Stimulated activated CD8-positive, alpha-beta memory T cell treated with anti-CD3 and anti-CD28 coated beads, Interleukin-4, amount 100 ng/mL, for 1 hour (primary cell): ENCODE measurements at places on chromosomes 5 and 9.

- no peak for DNase-seq
These were observed 185.0 kb downstream of the GAPVD1 start for GRCh38 chr9:125446561-125447094.

DNA sequence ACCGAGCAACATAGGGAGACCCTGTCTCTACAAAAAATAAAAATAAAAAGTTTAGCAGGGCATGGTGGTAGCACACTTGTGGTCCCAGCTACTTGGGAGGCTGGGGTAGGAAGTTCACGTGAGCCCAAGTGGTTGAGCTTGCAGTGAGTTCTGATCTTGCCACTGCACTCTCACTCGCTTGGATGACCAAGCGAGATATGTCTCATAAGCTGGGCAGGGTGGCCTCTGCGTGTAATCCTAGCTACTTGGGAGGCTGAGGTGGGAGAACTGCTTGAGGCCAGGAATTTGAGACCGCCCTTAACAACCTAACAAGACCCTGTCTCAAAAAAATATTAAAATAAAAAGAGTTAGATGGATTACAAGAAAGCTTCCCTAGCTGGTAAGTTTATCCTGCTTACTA is 32.5 kb downstream of the RASA1 start:
- DNase-seq = no peak

GRCh38 chr9:113542006-113542405 is 78.5 kb downstream of the RGS3 start:
- DNase-seq = no peak

- no peak for DNase-seq
These were observed 398.4 kb downstream of the MED10 start for GRCh38 chr5:5979761-5980537.

DNA sequence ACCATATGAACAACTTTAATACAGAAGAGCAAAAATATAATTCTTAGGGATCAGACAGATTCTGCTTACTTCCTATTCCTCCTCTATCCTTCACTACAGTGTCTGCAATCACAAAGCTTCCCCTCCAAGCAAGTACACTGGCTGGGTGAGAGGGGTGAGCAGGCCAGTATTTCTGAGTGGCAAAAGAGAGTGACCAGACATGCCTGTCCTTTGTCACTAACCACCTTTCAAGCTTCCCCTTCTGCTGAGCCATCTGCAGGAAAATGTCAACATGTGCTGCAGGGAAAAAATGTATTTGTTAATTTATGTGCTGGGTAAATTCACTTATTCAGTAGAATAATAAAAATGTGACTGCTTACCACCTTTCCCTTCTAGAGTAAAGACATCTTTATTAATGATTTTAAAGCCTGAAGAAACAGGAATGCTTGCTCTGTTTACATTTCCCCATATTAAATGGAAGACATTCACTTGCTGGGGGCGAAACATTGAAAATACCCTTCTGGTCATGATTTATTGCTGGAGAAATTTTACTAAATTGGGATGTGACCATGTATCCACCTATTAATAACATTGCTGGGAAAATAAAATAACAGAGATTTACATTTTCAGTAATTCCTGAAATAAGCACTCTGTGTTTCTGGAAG is 84.9 kb downstream of the SPOCK1 start:
- DNase-seq = no peak

DNA sequence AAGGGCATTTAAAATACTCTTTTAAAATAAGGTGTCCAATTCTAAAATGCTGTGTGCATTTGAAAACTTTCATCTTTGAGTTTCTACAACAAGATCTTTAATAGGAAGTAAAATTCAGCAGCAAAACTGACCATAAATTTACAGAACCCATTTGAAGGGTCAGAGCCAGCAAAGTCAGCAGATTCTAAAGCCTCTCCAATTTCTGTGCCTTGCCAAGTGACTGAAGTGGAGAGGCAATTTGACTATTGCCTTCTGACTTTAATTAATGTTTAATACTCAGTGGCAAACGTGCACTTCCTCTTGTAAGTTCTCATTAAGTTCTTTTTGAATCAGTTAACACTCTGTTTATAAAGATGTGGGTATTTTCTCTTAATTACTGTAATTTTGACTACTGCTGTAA is 155.2 kb downstream of the BAAT start:
- DNase-seq = no peak

DNA sequence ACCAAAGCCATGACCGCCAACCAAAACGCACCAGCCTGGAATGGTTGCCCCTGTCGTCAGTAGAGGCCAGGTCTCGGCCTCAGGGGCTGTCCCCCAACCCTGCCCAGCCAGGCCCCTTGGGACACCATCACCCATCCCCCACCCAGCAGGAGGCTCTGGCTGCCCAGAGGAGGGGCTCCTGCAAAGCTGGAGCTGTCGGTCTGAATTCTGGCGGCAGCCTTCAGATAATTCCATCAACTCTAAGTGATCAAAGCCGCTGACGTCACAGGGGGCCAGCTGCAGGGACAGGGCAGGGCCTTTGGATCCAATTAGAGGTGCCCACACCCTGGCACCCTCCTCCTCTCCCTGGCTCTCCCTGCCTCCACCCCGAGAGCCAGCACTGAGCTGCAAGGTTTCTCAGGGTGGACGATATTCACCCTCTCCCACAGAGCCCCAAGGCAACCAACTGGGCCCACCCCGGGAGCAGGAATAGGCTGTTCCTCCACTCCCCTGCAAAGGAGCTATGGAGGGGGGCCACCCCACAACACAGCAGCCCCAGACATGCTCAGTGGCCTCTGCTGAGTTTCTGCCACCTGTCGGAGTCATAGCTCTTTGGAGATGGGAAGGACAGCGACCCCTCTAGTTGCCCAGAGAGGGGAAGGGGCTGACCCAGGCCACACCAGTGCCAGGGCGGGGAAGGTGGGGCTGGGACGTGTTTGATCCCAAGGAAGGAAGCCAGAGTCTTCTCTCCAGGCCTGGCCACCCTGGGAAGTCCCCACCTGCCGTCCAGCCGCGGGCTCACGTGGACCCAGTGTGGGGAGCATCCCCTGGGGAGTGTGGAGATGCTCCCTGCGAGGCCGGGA is 78.4 kb downstream of the NTNG2 start:
- no peak for DNase-seq

DNA sequence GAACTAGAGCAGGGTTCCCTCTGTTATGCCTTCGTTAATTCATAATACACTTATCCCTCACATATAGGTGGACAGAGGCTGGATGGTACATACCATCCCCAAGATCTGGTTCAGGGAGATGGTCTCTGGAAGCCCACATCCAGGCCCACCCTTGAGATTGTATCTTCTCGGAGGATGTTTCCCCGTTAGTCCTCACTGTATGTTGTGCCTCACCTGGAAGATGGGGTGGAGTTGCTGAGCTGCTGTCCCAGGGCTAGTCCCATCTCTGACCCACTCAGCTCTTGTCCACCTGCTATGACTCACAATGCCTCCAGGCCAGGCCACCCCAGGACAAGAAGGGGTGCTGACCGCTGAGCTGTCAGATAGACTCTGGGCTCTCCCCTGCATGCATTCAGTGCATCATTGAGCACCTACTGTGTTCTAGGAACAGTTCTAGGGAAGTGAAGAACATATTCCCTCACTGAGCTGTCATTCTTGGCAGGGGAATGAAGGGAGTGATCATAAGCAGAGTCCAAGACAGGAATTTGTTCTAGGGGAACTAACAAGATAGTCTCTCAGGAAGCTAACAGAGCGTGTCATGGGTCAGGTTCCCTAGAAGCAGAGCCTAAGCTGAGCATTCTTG is at the start of gene CBY3:
Gene CBY3 (minus strand): TSS at position 255 of the 622 bp plus-strand sequence. CDS start 116 bp downstream, at position 139.
- DNase-seq = no peak

DNA sequence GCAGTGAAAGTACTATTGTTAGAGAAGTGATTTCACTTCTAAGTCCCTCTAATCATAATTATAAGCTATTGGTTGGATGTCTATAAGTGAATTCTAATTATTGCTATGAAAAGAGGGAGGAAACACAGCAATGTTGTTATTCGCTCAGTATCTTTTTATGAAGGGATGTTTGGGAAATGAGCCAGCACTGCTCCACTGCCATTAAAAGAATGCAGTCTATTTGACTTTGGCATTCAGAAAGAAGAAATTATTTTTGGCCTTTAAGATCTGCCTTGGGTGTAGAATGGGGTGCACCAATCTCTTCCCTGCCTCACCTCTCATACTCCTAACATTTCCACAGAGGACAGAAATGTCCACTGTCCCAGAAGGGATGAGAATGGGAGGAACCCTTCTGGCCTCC is 332.0 kb downstream of the SPATA31D1 start:
- DNase-seq = no peak

DNA sequence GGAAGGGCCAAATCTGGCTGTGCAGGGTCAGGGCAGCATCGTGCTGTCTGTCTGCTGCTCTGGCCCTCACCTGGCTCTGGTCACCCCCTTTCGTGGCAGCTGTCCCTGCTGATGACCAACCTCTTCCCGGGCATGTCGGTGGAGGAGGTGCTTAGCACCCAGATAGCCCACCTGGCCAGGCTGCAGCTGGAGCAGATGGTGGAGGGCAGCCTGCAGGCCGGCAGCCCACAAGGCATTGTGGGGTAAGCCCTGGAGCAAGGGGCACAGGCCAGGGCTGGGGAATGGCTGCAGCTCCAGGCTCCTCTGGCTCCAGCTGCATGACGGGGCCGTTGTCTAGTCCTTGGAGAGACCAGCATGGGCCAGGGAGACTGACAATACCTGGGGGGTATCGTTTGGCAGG is 8.2 kb downstream of the TOR2A start:
- DNase-seq = no peak

- no peak for DNase-seq
These were observed at the start of gene AFAP1L1 for GRCh38 chr5:149271716-149272563. Gene AFAP1L1 (plus strand): TSS chr5:149271859. CDS start chr5:149271969, 110 bp downstream.

GRCh38 chr5:65946198-65946745 is 19.9 kb downstream of the ERBIN start:
- no peak for DNase-seq

DNA sequence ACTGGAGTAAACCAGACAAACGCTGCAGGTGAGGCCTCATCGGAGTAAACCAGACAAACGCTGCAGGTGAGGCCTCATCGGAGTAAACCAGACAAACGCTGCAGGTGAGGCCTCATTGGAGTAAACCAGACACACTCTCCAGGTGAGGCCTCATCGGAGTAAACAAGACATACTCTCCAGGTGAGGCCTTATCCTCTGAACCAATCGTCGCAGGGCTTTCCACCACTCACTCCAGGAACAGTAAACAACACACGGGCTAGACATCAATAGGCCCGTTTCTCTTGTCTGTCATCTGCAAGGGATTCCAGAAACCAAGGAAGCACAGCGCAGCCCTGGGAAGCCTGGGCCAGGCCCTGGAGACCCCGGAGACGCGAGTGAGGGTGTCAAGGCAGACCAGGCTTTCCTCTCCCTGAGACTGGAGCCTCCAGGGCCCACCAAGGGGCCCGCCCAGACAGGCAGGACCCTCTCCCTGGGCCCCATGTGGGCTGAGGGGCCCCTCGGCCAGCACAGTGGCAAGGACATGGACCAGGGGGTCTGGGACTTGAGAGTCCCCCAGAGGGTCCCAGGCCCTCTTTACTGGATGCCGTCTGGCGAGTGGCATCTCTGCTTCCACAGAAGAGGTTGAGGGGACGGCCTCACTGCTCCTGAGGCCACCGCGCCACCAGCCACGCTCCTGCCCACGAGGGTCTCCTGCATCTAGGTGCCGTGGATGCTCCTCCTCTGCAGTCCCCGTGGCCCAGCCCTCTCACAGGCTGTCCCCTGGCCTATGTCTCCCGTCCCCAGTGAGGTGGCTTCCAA is 26.4 kb upstream of the NSMF start:
- DNase-seq = no peak

GRCh38 chr9:112334432-112334841 is 1.0 kb upstream of the PTBP3 start:
- no peak for DNase-seq

DNA sequence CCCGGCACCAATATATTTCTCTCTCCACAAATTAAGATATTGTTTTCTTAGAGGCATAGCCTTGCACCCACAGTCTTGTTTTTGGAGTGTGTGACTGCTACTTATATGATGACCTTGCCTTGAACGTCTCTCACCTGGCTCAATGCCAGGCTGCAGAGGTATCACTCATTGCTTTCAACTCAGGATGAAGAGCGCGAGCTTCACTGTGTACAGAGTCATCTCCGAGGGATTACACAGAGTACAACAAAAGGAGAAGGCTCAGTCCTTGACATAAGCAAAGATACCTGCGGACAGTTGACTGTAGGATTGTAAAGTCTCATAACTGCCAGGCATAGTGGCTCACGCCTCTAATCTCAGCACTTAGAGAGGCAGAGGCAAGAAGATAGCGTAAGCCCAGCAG is 53.8 kb downstream of the CD180 start:
- no peak for DNase-seq

GRCh38 chr9:23608456-23608855 is 217.6 kb downstream of the ELAVL2 start:
- no peak for DNase-seq

- DNase-seq = no peak
These were observed 6.4 kb downstream of the NEURL1B start for GRCh38 chr5:172647352-172648012.

DNA sequence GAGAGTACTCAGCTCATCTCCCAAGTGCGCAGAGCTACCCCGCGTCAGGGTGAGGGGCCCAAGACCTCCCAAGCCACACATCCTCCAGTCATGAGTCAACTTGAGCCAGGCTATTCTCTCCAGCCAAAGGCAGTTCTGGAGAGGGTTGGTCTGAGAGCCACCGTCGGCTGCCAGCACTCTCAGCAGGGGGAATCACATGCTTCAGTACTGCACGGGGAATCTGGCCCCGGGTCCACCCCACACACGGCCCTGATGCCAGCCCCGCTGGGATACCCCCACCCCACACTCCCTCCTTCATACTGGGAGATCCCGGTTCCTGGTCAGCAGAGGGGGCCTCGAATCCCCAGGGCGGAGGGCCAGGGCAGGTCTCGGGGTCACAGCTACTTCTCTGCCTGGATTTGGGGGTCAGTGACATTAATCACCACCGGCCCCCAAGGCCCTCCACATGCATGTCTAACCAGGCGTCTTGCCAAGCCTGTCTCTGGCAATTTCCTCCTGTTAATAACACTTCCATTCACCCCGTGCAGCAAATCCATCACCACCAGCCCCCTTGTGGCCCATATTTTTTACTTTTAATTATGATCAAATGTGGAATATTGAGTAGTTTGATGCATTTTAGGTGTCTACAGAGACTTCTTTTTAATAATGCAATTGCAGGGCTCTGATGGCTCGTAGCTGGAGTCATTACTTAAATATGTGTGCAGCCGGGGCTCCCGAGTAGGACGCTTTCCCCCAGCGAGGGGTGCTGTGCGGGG is 102.9 kb upstream of the PPP1R26 start:
- no peak for DNase-seq

DNA sequence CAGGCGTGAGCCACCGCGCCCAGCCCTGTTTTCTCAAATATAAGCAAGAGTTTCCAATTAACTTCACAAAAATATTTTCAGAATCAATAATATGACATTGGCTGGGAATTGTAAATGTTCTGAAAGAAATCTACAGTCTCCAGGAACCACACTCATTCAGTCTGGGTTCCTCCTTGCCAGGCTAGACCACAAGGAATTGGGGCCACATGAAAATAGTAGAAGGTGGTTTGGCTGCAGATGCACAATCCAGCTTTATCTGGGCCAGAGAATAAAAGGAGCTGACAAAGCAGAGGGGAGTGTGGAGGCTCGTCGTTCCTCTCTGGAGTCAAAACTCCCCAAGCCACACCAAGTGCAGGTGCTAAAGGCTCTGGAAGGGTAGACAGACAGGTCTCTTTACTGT is 92.0 kb upstream of the OSMR start:
- DNase-seq = no peak
